ENCODE measurements at places on chromosomes 16 and 17.
A peak's percentile ranks its signal among the peaks of the same experiment; 100 is the strongest.

- DNase-seq: no peak
These were observed 254.9 kb downstream of the PARN start for GRCh38 chr16:14375132-14375491.

- DNase-seq: no peak
These were observed 141.3 kb upstream of the CDH8 start for GRCh38 chr16:62177351-62178203.

GRCh38 chr17:73474370-73474988, 162.7 kb upstream of the CDC42EP4 start:
- no peak for DNase-seq

- no peak for DNase-seq
These were observed 179.9 kb downstream of the SEC14L1 start for GRCh38 chr17:77320485-77321256.

- no peak for DNase-seq
These were observed 490.3 kb upstream of the GOT2 start for GRCh38 chr16:59224401-59224800.

GRCh38 chr17:81050645-81051625, 16.0 kb downstream of the BAIAP2 start:
- no peak for DNase-seq

DNA sequence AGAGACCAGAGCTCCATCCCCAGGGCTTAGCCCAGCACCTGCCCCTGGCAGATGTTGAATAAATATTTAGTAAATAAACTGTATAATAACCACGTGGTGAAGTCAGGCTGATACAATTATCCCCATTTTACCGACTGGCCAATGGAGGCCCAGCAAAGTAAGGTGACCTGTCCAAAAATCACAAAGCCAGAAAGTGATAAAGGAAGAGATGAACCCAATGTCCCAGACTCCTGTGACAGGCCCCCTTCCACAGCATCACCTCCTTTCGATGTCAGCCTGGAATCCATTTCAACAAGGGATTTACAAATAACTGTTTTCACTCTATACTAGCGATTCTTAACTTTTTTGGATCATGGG, 5.5 kb downstream of the TVP23A start:
- DNase-seq: no peak

- DNase-seq: no peak
These were observed 17.2 kb upstream of the GSE1 start for GRCh38 chr16:85595812-85596502.

GRCh38 chr16:89489898-89490438, 393 bp downstream of the ANKRD11 start:
- no peak for DNase-seq

- no peak for DNase-seq
These were observed 54.6 kb downstream of the PLD6 start for GRCh38 chr17:17151541-17151940.

DNA sequence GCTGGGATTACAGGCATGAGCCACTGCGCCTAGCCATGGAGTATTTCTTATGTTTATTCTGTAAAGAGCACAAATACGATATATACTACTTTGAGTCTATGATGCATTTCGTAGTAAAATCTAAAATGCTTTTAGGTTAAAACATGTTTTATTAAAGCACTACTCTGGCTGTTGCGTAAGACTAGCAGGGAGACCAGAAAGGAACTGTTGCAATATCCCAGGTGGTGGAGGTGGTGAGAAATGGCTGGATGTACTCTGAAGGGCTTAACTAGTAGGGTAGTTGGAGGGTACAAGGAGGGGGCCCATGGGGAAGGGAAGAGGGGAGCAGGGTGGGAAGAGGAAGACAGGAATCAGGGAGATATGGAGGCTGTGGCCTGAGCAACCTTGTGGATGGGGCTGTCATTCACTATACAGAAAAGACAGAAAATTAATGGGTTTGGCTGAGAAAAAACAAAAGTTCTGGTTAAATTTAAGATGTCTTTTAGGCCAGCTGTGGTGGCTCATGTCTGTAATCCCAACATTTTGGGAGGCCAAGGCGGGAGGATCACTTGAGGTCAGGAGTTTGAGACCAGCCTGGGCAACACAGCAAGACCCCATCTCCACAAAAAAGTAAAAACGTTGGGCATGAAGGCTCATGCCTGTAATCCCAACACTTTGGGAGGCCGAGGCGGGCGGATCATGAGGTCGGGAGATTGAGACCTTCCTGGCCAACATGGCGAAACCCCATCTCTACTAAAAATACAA, 35.8 kb downstream of the ST3GAL2 start:
- no peak for DNase-seq

DNA sequence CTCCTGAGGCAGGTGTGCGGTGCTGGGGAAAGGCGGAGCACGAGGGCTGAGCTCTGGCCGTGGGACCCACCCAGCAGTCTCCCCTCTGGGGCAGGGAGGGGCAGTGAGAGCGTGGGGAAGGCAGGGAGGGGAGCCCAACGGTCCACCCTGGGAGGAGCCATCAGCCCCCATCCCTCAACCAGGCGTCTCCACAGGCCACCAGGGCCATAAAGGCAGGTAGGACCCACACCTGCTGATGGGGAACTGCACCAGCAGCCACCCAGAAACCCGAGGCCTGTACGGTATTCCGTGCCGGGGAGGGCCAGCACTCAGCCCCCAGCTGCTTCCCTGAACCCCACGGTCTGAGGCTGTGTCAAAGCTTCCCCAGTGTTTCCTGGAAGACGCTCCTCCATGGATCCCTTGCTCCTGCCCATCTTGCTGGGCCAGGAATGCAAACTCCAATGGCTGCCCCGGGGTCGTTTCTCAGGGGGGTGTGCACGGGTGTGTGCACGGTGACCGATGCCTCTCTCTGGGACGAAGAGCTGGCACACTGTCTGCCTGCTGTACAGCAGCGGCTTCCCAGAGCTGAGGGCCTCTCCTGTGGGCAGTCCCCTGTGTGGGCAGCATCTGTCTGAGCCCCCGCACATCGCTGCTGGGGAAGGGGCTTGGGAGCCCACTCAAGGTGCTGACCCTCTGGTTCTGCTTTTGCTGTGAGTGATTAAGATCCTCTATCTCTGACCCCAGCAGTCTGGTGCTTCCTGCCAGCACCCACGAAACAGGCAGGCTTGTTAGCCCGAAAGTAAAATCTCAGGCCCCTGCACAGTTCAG, 17.2 kb upstream of the METRNL start:
- no peak for DNase-seq

GRCh38 chr17:933312-934073, 46.1 kb downstream of the NXN start:
- DNase-seq: no peak

GRCh38 chr16:66087308-66087707, 279.2 kb upstream of the CDH5 start:
- DNase-seq: no peak

DNA sequence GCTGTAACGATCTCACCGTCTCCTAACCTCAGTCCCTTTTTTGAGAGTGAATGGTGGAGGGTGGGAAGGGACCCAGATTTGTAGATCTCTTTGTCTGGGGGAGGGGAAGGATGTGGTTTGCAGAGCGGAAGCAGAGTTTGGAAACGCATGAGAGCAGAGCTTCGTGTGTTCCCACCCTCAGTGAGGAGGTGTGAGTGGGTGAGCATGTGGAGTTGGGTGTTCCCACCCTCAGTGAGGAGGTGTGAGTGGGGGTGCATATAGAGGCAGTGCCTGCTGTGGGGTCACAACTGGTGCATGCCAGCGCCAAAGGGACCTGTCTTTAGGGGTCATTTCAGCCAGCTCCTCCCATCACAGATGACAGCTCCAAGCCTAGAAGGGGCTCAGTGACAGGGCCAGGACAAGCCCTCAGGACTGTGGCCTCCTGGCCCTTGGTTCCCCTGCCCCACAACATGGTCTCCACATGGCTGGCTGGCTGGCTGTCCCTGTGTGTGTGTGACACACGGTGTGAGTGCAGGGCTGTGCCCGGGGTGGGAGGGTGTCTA, 1.8 kb upstream of the CISD3 start:
- DNase-seq: peak; percentile 86

DNA sequence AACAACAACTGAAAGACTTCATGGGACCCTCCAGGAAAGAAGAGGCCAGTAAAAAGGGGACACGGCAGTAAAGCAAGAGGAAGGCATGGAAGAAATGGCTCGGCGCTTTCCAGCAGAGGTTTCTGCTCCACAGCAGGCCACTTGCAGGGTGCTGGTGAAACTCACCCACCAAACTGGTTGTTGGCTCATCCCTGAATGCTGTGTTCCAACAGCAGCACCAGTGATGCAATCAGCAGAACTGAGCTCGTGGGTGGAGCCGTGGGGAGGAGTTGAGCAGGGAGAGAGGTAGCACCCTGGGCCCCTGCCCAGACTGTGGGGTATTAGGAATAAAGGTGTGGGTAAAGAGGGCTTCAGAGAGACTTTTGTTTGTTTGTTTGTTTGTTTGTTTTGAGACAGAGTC, 62.8 kb upstream of the ADCY9 start:
- DNase-seq: no peak

DNA sequence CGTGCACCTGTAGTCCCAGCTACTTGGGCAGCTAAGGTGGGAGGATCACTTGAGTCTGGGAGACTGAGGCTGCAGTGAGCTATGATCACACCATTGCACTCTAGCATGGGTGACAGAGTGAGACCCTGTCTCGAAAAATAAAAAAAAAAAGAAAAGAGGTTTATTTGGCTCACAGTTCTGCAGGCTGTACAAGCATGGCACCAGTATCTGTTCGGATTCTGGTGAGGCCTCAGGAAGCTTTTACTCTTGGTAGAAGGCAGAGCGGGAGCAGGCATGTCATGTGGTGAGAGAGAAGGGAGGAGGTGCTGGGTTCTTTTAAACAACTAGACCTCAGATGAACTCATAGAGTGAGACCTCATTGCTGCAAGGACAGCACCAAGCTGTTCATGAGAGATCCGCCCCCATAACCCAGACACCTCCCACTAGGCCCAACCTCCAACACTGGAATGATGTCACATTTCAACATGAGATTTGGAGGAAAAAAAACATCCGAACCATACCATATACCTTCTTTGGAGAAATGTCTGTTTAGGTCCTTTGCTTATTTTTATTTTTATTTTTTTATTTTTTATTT, 10.3 kb upstream of the RMI2 start:
- no peak for DNase-seq

DNA sequence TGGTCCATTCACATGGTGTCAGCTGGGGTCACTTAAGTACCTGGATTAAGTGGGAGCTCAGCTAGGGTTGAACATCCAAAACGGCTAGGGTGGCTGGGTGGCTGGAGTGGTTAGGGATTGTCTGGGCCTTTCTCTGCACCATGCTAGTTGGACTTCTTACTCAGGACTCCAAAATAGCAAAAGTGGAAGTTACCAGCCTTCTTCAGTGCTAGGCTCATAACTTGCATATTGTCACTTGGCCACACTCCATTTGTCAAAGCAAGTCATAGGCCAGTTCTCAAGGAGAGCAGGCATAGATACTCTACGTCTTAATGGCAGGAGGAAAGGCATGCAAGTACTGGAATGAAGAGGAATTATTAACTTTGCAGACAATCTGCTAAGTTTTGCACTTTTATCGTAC, 69.7 kb downstream of the ESRP2 start:
- no peak for DNase-seq

GRCh38 chr16:15572329-15573001, 70.5 kb downstream of the MARF1 start:
- no peak for DNase-seq

DNA sequence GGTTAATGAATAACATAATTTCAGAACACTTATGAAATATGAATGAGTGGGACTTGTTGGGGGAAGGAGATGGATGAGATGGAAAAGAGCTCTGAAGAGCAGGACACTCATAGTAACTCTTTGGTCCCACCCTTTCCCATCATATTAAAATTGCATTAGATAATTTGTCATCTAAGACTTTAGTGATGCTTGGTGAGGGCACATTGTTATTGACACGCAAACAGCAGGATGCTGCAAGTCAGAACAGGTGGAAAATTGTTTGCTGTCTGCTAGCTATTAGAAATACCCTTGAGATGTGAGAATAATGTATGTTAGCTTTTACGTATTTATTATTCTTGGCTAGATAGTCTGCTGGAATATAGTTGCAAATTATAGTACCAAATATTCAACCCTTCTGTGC, 75.7 kb downstream of the TANC2 start:
- DNase-seq: no peak

GRCh38 chr16:86306011-86306644, 204.2 kb upstream of the FOXF1 start:
- DNase-seq: no peak

GRCh38 chr16:12426122-12426521, 377.6 kb downstream of the CPPED1 start:
- DNase-seq: no peak

- no peak for DNase-seq
These were observed 145.9 kb downstream of the CDH8 start for GRCh38 chr16:61890386-61890785.

DNA sequence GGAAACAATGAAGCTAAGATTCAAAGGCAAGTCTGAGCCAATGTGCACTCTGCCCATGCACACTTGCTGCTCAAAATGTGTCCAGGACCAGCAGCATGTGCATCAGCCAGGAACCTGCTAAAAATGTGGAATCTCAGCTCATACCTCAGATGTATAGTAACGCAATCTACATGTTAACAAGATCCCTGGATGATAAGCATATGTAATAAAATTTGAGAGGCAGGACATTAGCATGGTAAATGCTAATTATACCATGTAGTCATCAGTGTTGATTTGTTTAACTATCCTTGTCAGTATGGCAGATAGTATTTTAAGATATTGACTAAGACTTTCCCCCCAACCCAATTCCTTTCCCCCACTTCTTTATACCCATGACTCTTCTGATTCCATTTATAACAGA, 379.6 kb downstream of the TOX3 start:
- DNase-seq: no peak

DNA sequence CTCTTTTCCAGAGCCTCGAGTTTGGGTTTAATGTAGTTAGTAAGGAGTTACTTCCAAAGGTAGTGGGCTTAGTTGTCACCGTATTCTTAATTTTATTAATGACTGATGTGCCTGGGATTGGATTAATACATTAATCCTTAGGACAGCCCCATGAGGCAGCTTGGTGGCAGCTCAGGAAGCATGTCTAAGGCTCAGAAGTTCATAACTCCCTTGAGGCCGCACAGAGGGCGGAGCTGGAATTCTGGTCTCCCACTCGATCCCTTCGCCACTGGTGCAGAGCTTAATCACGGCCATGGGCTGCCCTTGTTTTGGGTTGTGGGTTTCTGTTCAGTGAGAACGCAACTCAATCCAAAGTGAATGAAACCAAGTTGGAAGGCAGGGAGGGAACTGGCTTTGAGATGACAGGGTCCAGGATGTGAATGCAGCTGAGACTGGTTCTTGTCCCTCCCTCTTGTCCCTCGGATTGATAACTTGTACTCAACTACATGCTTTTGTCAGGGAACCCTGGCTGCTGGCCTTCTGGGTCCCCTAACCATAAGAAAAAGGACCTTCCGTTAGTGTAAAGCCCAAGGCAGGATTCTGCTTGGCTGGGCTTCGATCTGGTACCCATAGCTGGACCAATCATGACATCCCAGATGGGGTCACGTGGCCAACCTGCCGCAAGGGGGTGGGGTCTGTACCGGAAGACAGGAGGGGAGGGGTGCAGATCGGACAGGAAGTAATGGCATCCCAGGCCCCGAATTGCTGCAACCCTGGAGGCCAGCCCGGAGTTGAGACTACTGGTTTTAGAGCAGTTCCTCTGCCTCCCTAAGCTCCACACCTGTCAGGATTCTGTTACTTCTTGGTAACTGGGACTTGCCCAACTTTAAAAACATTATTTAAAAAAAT, 45.4 kb downstream of the SNX20 start:
- peak; percentile 16 for DNase-seq

Measured in stimulated activated naive CD4-positive, alpha-beta T cell (primary cell).